ENCODE measurements at places on chromosomes 7 and 10. TPM values are rescaled to one million over a fixed set of nuclear protein-coding genes. Genes with fewer than 3 reads are reported as not detected.

The TYW1B gene
- total RNA-seq: 9.2 TPM

The SFRP5 gene
- total RNA-seq: not detected

The PNLIP gene
- not detected for total RNA-seq

The CHST15 gene
- 31.5 TPM for total RNA-seq

The GNAI1 gene
- 121 TPM for total RNA-seq

The SGMS1 gene
- 47.2 TPM for total RNA-seq

The PRKG1 gene
- 1.0 TPM for total RNA-seq
